Activated CD4-positive, CD25-positive, alpha-beta regulatory T cell (primary cell): ENCODE measurements at places on chromosomes 3 and 15.
A peak's percentile ranks its signal among the peaks of the same experiment; 100 is the strongest.

GRCh38 chr3:14548321-14548729 is 8.2 kb upstream of the GRIP2 start:
- DNase-seq: peak; percentile 14

DNA sequence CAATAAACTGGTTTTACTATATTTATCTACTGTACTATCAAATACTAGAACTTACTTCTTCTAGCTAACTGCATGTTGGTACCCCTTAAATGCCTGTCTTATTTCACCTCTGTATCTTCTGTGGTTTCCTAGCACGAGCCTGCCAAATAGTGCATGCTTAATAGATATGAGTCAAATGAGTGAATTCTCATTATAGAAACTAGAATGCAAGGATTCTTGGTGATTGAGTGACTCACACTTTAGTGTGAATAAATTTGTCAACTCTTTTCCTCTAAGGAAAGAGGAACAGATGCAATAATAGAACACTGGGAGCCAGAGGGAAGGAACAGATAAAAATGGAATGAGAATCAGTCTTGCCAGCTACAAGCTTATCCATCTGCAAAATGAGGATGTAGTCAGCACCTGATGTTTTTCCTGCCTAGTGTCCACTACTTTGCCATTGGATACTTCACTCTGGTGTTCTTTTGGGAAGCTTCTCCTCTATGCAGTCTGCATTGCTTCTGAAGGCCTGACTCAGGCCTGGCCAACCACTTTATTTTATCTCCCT is 189.1 kb upstream of the CADPS start:
- no peak for DNase-seq

DNA sequence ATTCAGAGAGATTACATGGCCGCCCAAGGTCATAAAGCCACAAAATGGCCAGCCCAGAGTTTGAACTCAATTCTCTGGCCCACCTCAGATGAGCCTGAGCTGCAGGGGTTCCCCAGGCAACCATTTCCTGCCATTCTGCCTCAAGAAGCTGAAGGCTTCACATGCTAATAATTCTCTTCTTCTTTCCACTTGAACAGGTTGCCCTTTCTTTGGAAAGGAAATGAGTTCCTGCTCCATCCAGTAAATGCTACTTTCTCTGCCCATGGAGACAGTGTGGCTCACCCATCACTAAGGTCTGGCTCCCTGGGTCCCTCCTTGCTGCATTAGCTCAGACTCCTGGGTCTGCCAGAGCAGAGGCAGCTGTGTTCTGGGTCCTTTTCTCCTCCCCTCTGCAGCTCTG is 48.2 kb downstream of the TRIM42 start:
- DNase-seq: no peak

DNA sequence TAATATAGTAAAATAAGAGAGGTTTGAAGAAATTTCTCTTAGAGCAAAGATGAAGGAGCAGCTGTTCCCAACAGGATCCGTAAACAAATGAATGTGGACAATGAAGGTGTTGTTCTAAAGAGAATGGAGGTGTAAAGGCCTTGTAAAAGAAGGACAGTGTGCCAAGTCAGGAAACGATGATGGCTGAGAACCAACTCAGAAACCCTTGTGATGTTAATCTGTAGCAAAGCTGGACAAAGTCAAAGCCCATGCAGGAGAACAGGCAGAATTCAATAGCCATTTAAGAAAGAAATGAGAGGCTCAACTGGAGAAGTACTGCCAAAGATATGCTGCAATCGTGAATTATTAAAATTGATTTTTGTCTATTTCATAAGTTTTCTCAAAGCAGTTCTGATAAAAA is 192.2 kb downstream of the MBNL1 start:
- no peak for DNase-seq

GRCh38 chr15:42921342-42921731 is 759 bp upstream of the TTBK2 start:
- no peak for DNase-seq

- DNase-seq: no peak
These were observed 3.5 kb downstream of the EIF4E3 start for GRCh38 chr3:71721651-71722157.

- DNase-seq: no peak
These were observed 144.6 kb downstream of the RORA start for GRCh38 chr15:61084472-61084871.

- no peak for DNase-seq
These were observed 69.9 kb downstream of the CRTC3 start for GRCh38 chr15:90599644-90600043.

DNA sequence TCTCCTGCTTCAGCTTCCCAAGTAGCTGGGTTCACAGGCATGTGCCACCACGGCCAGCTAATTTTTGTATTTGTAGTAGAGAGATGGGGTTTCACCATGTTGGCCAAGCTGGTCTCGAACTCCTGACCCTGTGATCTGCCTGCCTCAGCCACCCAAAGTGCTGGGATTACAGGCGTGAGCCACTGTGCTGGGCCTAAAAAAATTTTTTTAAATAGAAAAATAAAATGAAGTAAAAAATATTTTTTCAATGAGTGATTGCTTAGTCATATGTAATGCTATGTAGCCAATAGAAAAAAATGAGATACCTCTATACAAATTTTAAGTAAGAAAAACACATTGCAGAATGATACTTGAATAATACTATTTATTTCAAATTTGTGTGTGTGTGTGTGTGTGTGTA is 27.9 kb upstream of the SLC30A4 start:
- no peak for DNase-seq

DNA sequence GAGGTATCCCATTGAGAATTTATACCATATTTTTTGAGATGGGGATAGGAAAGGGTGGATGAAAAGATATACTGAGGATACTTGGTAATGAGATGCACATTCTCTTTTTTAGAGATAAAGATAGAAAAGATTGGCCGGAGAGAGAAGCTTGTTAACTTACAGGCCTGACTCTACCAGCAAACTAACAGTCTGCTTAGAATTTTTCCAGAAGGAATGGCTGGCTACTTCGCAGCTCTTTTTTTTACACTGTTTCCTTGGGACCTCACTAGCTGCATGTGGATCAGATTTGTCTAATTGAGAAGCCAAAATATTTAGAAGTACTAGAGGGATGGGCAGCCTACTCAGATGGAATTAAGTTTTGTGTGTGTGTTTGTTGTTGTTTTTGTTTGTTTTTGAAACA is 586.6 kb downstream of the TAFA4 start:
- no peak for DNase-seq

DNA sequence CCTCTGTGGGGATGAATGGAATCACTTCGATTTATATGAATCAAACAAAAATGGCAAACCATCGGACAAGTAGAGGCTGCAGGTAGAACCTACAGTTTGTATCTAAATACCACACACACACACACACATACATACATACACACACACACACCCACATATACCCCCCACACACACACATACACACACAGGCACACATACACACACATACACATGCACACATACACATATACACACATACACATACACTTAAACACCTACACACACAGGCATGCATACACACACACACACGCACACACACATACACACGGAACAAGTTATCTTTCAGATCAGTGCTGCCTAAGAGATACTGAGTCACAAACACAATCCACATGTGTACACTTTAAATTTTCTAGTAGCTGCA is 24.3 kb downstream of the HEG1 start:
- DNase-seq: no peak

DNA sequence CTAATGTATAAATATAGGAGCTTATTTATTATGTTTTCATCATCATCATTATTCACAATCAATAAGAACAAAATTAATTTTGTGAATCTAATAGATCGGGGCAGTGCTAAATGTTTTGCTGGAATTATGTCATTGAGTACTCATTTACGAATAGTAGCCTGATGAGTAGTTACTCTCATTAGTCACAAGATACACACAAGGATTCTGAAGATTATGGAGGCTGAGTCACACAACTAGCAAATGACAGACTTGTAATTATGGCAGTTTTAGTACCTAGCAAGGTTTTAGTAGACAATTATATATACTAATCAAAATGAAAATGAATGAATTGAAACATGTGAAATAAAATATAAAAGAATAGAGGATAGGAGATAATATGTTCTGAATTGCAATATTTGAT is 954.2 kb downstream of the CADM2 start:
- no peak for DNase-seq

DNA sequence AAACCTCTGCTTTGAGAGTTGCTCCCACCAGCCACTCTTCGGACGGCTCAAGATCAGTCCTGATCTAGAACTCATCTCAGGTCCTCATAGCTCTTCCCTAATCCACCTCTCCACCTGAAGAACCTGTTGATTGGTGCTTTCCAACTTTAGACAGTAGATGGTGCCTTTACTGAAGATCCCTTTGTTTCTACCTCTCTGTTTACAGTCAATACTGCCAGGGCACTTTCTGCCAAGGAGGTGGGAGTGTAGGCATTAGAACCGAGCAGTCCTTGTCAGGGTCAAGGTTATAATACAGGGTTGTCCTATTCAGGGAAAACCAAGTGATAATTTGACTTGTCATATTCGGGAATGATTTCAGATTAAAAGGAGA is 1.2 kb downstream of the CGNL1 start:
- no peak for DNase-seq

DNA sequence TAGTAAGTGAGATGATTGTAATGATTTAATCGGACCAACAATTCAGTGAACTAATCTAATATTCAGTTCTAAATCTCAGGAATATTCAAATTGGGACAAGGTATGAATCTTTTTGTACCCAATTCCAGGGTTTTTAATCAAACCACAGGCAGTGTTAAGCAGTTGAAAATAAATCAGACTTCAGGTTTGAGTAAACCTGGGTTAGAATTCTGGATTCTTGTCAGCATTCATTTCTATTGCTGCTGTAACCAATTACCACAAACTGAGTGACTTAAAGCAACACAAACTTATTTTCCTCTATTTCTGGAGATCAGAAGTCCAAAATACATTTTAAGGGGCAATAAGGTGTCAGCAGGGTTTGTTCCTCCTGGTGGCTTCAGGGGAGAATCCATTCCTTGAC is 208.4 kb upstream of the ZPLD1 start:
- DNase-seq: no peak

GRCh38 chr3:57000012-57000411 is 60.5 kb upstream of the SPATA12 start:
- no peak for DNase-seq

DNA sequence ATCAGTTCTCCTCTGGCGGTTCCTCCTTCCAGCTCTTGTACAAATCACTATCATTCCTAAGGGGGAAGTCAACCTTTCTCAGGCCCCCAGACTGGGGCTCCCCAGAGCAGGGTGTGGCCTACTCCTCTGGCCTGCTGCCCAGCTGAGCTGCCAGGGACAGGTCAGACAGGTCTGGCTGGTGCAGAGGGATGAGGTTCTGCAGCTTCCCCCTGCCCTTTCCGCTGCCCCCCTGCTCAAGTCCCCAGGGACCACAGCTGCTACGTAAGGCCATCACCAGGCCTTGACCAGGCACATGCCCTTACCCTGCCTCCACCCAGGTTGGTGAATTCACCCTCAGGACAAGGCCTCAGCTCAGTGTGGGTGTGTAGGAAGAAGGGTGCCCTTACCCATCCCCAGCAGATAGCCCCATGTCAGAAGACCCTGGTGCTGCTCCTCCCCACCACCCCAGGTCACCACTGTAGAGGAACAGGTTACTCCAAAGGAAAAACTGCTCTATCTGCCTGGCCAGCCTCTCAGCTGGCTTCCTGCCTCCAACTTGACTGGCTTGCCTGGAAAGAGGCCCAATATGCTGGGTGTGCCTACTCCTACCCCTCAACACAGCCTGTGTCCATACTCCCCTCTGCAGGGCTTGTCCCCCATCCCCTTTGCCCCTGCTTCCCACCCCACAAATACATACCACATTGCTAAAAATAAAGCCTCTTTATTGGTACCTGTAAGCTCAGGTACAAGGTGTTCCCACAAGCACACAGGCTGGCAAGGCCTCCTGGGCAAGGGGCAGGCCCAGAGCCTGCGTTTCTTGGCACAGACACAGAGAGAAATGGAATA is 12.0 kb downstream of the CSRNP1 start:
- no peak for DNase-seq

DNA sequence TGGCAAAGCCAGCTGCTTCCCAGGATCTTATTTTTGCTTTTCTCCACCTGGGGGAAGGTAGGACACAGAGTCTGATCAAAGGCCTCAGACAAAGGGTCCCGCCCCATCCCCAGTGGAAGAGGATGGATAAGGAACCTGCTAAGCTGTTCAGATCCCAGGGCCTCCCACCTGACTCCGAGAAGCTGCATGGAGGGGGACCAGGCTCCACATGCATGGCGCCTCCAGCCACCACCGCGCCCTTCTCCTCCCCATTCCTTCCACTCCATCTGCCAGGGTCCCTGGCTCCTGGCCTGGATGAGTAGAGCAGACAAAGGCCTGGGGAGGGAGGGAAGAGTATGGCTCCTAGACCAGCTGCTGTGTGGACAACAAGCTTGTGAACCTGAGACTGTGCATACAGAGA is 20.0 kb upstream of the CRABP1 start:
- DNase-seq: no peak

GRCh38 chr15:99764522-99764921 is 31.3 kb upstream of the LYSMD4 start:
- DNase-seq: no peak

GRCh38 chr15:31280046-31280830 is 46.4 kb upstream of the KLF13 start:
- DNase-seq: no peak

GRCh38 chr3:117442566-117442965 is 733.0 kb downstream of the TUSC7 start:
- no peak for DNase-seq

GRCh38 chr15:93478947-93479346 is 389.9 kb upstream of the RGMA start:
- no peak for DNase-seq
